ENCODE measurements at places on chromosomes 16 and 17.

GRCh38 chr17:80742581-80743180, 198.0 kb downstream of the RPTOR start:
- no peak for DNase-seq

DNA sequence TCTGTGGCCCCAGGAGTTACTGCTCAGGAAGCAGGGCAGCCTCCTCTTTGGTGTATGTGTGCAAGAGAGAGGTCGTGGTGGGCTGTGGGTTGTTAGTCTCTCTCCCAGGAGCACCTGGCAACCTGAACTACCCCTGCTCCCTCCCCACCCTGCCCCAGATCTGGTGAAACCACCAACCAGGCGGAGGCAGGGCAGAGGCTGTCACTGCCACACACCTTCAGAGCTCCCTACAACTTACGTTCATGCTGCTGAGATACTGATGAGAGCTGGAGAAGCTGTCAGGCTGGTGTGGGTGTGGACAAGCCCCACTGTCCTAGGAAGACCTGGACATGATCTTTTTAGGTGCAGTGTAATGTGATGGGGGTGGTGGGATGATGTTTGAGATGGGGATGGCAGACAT, 24.3 kb downstream of the GOSR2 start:
- DNase-seq = no peak

DNA sequence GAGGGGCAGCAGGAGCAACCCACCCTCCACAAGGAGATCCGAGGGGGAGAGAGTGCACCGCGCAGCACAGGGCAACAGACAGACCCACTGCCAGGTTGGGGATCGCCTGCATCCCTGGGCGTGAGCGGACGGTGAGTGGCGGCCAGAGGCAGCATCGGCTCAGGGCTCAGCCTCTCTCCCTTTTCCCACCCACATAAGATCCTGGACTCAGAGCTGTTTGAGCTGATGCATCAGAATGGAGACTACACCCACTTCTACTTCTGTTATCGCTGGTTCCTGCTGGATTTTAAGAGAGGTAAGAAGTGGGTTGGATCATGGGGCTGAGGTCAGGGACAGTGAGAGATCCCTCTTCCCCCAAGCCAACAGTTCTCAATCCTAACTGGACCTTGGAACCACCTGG, 23.2 kb downstream of the MNT start:
- no peak for DNase-seq

DNA sequence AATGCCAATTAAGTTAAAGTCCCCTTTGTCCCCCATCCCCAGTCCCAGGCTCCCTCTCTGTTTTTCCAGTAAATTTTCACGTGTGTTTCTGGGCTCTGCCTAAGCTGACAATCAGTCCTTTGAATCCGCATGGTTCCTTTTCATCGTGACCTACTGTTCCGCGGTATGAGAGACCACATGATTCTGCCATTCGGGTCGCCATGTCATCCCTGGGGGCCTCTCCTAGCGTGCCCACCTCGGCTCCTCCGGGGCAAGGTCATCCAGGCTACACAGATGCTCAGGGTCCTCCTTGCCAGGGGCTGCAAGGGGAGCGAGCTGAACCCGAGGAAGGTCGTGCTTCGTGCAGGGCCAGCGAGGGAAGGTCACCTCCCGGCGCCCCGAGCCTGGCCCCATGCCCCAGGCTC, 157.6 kb downstream of the RAB11FIP4 start:
- DNase-seq = no peak

DNA sequence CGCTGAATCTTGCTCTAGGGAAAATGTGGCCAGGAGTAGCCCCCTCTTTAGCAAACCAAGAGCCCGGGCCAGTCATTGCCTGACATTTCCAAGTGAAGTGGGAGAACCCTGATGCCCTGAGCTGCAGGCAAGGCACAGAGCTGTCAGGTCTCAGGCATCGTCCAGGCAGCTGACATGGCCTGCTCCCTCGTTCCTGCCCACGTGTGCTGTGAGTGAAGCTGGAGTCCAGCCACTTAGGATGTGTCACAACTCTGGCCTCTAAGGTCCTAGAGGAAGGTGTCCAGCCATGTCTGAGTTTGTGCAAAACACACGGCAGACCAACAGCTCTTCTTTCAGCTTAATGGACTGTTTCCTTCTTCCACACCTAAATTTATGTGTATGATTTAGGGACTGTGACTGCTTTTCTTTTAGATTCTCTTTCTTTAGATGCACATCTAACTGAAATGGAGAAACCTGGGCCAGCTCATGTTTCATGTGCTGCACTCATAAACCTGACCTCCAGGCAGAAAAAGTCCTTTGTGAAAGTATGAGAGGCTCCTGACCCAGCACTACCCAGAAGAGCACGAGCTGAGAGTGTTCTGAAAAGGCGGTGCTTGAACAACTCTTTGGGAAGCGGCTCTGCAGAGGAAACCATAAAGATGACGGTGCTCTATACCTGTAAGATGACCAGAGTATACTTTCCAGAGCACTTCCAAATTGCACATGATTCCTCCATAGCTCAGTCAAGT, 14.8 kb upstream of the LIMD2 start:
- peak; percentile 70 for DNase-seq

DNA sequence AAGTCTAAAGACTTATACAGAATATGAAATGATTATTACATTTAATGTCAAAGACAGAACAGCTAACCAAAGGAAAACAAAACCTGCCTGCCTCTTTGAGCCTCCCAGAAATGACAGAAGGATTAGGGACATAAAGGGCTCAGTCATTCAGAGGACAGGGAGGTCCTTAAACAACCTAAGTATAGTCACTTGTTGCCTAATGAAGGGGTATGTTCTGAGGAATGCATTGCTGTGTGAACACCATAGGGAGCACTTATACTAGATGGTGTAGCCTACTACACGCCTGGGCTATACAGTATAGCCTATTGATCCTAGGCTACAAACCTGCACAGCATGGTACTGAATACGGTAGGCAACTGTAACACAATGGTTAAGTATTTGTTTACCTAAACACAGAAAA, 106.4 kb downstream of the PARN start:
- no peak for DNase-seq

GRCh38 chr17:49554694-49555494, 20.8 kb upstream of the NXPH3 start:
- DNase-seq = peak; percentile 11

DNA sequence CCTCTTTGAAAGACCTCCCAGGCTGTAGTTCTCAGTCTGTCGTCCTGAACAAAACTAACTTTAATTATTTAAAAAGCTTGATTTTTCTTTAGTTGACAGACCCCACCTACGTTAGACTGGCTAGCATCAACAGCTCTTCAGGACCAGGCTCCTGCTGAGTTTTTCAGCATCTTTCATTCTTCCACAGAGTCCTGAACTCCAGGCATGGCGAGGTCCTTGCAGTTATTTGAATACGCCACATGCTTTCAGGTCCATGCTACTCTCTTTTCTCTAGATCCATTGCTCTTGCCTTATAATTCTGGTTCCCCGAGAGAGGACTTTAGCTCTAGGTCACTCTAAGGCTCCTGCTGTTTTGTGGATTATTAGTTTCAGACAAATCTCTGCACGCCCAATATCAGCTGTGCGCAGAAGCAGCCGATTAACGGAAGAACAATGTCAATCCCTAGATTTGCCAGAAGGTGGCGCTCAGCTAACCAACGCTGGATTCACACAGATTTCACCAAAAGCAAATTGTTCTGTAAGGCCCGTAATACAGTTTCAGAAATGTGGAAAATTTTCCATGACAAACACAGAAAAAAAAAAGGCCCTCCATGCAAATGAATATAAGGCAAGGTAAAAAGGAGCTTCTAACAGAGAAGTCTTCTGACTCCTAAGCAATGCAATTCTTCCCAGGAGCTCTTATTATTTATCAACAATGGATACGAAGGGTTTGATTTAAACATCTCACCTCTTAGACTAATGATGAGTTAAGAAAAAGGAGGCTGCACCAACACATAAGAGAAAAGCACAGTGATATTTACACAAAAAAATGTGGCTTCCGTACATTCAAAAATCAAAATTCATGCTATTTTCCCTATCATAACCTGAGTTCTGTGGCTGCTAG, 33.5 kb upstream of the BCO1 start:
- peak; percentile 72 for DNase-seq

DNA sequence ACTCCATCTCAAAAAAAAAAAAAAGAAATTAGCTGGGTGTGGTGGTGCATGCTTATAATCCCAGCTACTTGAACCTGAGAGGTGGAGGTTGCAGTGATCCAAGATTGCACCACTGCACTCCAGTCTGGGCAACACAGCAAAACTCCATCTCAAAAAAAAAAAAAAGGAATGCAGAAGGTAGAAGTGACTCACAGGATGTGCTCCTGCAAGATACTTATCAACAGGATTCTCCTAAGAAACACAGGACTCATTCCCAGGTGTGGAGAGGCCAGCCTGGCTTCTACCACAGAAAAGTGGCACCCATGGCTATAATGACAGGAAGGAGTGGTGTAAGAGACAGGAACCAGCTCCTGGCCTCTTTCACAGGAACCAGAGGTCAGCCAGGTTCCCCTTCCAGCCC, 13.8 kb downstream of the ELMO3 start:
- DNase-seq = no peak

DNA sequence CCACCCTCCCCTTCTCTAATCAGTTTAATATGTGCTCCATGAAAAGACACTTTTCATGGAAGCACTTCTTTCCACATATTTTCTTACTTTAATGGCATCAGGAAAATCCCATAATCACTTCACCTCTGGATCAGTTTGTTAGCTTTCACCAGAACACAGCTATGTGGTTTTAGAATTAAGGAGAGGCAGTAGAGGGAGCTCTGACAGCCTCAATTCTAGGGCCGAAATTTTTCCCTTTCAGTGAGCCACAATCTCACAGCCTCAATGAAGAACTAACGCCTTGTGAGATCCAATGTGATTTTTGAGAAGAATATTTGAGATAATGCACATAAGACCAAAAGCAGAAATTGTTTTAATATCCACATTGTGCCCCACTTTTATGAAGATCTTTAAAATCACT, 1494.0 kb upstream of the CDH8 start:
- no peak for DNase-seq

- no peak for DNase-seq
These were observed 1.1 kb downstream of the IFT20 start for GRCh38 chr17:28334171-28334570.

DNA sequence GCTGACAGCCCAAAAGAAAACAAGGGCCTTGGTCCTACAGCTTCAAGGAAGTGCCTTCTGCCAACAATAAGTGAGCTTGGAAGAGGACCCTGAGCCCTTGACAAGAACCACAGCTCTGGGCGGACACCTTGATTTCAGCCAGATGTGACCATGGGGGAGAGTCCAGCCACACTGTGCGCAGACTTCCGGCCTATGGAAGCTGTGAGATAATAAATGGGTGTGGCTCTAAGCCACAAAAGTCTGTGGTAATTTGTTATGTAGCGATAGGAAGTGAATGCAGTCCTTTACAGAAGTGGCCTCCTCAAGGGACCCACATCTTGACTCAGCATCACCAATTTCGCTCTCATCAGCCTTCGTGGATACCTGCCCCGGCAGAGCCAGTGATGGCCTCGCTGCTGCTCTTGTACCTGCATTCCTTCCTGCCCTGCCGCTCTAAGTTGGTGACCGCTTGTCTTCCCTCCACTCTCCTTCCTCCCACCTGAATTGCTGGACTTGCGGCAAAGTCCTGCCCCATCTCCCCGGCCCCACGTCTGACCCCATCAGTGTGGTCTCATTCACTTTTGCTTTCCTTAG, 29.3 kb downstream of the PRSS54 start:
- no peak for DNase-seq

DNA sequence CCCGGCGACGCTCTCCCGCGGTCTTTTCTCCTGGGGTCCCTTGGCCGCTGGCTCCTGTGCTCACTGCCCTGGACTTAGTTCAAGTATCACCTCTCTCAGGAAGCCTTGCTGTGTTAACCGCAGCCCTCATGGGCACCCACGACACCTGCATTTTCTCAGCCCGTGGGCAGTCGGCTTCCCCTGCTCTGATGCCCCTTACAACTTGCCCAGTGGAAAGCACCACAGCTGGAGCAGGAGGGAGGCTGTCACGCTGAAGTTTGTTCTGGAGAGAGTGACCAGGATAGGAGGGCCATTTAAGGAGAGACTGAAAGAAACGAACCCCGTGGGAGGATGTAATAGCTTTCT, 395 bp downstream of the STXBP4 start:
- peak; percentile 40 for DNase-seq

DNA sequence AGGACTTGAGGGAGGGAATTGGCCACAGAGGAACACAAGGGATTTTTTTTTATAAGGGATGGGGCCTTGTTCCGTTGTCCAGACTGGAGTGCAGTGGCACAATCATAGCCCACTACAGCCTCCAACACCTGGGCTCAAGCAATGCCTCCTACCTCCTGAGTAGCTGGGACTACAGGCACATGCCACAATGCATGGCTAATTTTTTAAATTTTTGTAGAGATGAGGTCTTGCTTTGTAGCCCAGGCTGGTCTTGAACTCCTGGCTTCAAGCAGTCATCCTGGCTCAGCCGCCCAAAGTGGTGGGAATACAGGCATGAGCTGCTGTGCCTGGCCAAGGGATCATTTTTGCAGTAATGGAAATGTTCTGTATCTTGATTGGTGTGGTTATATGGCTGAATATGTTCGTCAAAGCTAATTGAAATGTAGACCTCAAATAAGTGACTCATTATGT, 56.9 kb downstream of the VMP1 start:
- no peak for DNase-seq

DNA sequence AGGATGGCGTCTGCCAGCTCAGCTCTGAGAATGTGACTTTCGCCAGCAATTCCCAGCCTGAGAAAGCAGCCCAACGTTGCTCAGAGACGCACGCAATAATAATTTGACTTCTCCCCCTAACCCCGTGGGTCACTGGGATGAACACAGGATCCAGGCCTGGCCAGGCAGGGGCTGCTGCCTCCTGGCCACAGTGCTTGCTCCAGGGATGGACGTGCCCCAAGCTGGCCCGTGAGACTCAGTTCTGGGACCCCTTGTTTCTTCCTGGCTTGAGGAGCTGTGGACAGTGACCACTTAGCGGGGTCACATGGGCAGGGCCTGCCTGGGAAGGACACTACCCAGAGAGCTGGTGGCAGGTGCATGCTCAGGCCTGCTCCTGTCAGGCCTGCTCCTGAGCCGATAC, 13.5 kb upstream of the DPEP1 start:
- no peak for DNase-seq

All from AG08396 (cell line).